ENCODE measurements at places on chromosomes 2 and 18. TPM values are rescaled to one million over a fixed set of nuclear protein-coding genes. Genes with fewer than 3 reads are reported as not detected.
A peak's percentile ranks its signal among the peaks of the same experiment; 100 is the strongest.

Gene SKA1
- 2.9 TPM for total RNA-seq

Gene MOCOS
- total RNA-seq: 14.4 TPM

Gene BMP10
- total RNA-seq: not detected

Gene OSBPL1A
- 51.8 TPM for total RNA-seq

Gene TRIM54
- total RNA-seq: not detected

Gene GRP
- total RNA-seq: not detected

Gene PAX3
- under 0.01 TPM for total RNA-seq

- H3K27me3 ChIP-seq: no peaks in the 10 kb centered on the region
- no peak for DNase-seq
- H3K27ac ChIP-seq: no peak overlapping the region
- H3K4me1 ChIP-seq: no peaks in the 10 kb centered on the region
Measured at GRCh38 chr2:212284166-212284565, 254.4 kb downstream of the ERBB4 start.

DNA sequence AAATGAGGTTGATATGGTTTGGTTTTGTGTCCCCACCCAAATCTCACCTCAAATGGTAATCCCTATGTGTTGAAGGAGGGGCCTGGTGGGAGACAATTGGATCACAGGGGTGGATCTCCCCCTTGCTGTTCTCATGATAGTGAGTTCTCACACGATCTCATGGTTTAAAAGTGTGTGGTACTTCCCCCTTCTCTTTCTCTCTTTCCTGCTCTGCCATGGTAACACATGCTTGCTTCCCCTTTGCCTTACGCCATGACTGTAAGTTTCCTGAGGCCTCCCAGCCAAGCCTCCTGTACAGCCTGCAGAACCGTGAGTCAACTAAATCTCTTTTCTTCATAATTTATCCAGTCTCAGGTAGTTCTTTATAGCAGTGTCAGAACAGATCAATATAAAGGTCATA is 24.7 kb upstream of the FAM124B start:
- H3K27me3 ChIP-seq: no peaks in the 10 kb centered on the region
- H3K27ac ChIP-seq: no peak overlapping the region
- H3K4me1 ChIP-seq: no peaks in the 10 kb centered on the region
- no peak overlapping the region for H3K4me3 ChIP-seq
- no peak for DNase-seq

GRCh38 chr2:75320898-75321598 is 121.7 kb upstream of the TACR1 start:
- no peak overlapping the region for H3K4me3 ChIP-seq
- no peaks in the 10 kb centered on the region for H3K36me3 ChIP-seq
- H3K27me3 ChIP-seq: no peaks in the 10 kb centered on the region
- no peaks in the 10 kb centered on the region for H3K4me1 ChIP-seq
- DNase-seq: peak; percentile 38

GRCh38 chr2:191064590-191064989 is 50.6 kb upstream of the STAT1 start:
- H3K4me3 ChIP-seq: no peak overlapping the region
- H3K27ac ChIP-seq: no peak overlapping the region
- no peaks in the 10 kb centered on the region for H3K36me3 ChIP-seq
- DNase-seq: no peak
- no peaks in the 10 kb centered on the region for H3K27me3 ChIP-seq

DNA sequence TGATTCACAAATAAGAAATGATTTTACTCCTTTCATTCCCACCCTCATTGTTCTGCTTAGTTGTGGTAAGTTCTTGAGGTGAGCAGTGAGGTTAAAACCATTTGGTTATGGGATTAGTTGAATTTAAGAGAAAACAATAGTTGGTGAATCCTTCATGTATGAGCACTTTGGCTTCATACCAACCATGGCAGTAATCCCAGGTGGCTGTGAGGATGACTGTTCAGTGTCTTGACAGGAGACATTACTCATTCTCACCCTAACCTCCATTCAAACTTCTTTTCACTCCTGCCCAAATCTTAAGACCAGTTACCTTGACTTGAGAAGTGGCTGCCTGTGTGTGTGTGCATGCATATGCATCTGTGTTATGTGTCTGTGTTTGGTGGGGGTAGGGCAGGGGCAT is 143.1 kb downstream of the SETBP1 start:
- H3K27me3 ChIP-seq: peaks cover 6% of the 10 kb centered on the region
- peaks cover 10% of the 10 kb centered on the region for H3K4me1 ChIP-seq
- DNase-seq: peak; percentile 78
- H3K4me3 ChIP-seq: no peak overlapping the region
- H3K36me3 ChIP-seq: no peaks in the 10 kb centered on the region
- H3K27ac ChIP-seq: no peak overlapping the region

DNA sequence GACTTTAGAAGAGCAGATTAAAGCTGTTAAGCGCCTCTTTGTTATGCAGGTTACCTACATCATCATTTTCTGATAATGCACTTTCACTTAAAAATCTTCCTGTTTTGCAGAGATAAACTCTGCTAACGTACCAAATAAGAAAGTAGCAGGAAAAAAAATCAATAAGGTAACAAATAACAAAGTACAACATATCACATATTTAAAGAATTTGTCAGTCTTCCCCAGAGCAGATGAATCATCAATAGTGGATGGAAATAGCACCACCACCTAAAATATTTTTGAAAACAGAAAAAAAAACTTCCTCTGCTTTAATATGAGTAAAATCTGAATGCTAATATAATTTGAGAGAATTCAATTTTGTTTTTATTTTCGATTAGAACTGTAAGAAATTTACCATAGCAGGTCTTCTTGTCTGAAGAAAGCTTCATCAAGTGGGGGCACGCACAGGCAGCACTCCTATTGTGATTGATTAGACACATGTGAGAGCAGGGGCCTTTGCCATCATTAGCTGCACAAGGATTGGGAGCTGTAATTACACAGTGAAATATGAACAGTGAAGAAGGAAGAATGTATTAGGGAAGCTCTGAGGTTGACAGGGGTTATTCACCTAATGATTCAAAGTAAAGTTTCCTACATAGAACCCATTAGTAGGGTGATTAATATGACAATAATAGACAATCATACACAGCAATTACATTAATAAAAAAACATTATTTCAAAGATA is 1279.4 kb downstream of the LRP1B start:
- H3K4me1 ChIP-seq: no peaks in the 10 kb centered on the region
- no peak for DNase-seq
- H3K36me3 ChIP-seq: no peaks in the 10 kb centered on the region

- no peak overlapping the region for H3K4me3 ChIP-seq
- no peak overlapping the region for H3K27ac ChIP-seq
- peak; percentile 77 for DNase-seq
Measured at GRCh38 chr2:109396202-109397180, 217.3 kb downstream of the SEPTIN10 start.

GRCh38 chr2:178265851-178266250 is 71.5 kb downstream of the OSBPL6 start:
- H3K4me1 ChIP-seq: no peaks in the 10 kb centered on the region
- no peak overlapping the region for H3K4me3 ChIP-seq
- no peaks in the 10 kb centered on the region for H3K36me3 ChIP-seq
- no peak overlapping the region for H3K27ac ChIP-seq

GRCh38 chr2:238701341-238702206 is 146.3 kb upstream of the TWIST2 start:
- H3K4me1 ChIP-seq: no peaks in the 10 kb centered on the region
- no peaks in the 10 kb centered on the region for H3K27me3 ChIP-seq
- no peaks in the 10 kb centered on the region for H3K36me3 ChIP-seq

DNA sequence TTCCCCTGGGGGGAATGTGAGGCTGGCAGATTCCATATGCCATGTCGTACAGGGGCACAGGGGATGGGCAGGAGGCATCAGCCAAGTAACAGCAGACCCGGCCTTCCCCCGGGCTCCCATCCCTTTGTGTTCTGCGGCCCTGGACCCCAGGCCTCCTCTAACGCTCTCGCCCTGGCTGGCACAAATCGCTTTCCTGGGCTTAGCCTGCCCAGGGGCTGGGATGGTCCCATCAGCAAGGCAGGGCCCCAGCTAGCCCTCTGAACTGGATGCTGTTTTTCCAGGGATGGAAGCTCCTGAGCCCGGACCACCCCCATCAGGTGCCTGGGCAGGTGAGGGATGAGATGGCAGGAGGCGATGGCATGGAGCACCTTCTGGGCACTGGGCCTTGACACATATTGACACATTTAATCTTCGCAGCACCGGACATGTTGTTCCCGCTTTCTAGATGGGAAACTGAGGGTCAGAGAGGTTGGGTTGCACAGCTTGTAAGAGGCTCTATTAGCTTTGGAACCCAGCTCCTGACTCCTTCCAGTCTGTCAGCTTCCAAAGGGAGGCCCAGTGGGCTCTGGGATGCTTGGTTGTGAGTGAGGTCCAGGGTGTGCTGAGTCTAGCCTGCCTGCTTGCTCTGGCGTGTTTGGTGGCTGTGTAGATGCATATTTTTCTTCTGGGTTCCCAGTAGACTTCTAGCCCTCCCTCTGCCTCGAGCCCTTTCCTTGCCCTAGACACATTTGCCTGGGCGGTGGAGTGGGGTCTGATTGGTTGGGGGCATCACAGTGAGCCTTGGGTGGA is 40.3 kb downstream of the GLI2 start:
- H3K4me3 ChIP-seq: no peak overlapping the region
- H3K27me3 ChIP-seq: no peaks in the 10 kb centered on the region
- peaks cover 45% of the 10 kb centered on the region for H3K4me1 ChIP-seq

DNA sequence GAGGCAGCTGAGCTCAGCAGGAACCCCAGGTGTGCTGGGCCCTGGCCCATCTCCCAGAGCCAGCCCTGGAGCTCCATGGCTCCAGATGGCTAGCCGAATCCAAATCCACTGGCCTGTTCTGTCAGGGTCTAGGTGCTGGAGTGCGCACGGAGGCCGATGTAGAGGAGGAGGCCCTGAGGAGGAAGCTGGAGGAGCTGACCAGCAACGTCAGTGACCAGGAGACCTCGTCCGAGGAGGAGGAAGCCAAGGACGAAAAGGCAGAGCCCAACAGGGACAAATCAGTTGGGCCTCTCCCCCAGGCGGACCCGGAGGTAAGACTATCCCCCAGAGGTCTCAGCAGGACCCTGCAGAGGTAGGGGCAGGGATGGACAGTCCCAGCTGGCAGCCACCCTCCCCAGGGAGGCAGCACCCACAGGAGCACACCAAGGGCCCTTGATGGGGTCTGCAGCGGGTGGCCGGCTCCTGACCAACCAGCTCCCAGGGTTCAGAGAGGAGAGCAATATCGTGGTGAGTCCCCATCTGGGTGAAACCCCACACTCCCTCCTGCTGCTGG is 26.1 kb upstream of the PRLH start:
- DNase-seq: peak; percentile 42
- H3K27me3 ChIP-seq: no peaks in the 10 kb centered on the region

DNA sequence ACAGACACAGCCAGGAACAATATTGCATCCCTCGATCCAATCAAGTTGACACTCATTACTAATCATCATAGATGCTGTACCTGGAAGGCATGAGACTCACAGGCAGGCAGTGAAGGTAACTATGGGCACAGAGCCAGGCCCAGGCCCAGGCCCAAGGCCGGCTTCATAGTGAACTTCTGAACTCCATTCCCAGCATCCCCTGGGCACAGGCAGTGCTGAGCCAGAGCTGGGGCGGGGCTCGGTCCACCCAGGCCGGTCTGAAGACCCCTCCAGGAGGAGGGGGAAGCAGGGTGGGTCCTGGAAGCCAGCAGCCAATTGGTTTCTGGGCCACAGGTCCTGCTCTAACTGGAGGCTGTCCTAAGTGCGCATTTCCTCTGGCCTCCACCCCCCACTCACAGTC is 37.6 kb downstream of the MLPH start:
- H3K27ac ChIP-seq: no peak overlapping the region
- H3K36me3 ChIP-seq: peaks cover 38% of the 10 kb centered on the region
- H3K4me1 ChIP-seq: no peaks in the 10 kb centered on the region
- no peak overlapping the region for H3K4me3 ChIP-seq
- no peaks in the 10 kb centered on the region for H3K27me3 ChIP-seq

DNA sequence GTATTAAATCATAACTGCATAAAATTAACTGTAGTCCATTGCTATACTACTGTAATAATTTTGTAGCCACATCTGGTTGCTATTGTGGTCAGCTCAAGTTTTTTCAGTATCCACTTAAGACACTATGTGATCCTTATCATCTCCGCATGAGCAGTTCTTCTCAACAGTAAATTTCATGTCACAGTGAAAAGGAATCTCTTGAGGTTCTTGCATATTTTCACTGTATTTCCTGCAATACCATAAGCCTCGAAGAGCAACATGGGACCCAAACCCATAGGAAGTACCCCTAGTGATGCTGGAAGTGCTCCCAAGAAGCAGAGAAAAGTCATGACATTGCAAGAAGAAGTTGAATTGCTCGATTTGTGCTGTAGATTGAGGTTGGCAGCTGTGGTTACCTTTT is 86.7 kb downstream of the LDLRAD4 start:
- no peak for DNase-seq
- H3K27me3 ChIP-seq: no peaks in the 10 kb centered on the region
- H3K4me1 ChIP-seq: no peaks in the 10 kb centered on the region
- H3K27ac ChIP-seq: no peak overlapping the region
- no peaks in the 10 kb centered on the region for H3K36me3 ChIP-seq
- no peak overlapping the region for H3K4me3 ChIP-seq

DNA sequence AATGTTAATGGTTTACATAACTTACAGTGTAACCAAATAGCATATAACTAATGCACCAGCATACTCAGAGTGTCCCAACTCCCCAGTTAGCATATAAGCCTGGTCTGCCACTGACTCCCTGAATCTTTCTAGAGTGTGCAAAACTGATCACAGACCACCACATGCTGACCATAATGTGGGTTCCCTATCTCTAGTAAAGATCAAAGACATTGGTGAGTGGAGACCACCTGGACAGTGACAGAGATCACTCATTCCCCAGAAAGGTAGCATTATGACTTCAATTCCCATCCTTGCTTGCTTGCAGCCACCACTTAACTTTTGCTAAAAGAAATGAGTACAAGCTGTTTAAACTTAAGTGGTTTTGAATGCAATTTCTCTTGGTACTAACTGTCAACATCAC is 39.0 kb downstream of the KANSL1L start:
- no peak for DNase-seq
- H3K4me3 ChIP-seq: no peak overlapping the region
- no peaks in the 10 kb centered on the region for H3K4me1 ChIP-seq
- no peaks in the 10 kb centered on the region for H3K27me3 ChIP-seq
- no peak overlapping the region for H3K27ac ChIP-seq

- H3K36me3 ChIP-seq: no peaks in the 10 kb centered on the region
- DNase-seq: no peak
- H3K27ac ChIP-seq: no peak overlapping the region
- H3K4me1 ChIP-seq: peaks cover 14% of the 10 kb centered on the region
- no peak overlapping the region for H3K4me3 ChIP-seq
- no peaks in the 10 kb centered on the region for H3K27me3 ChIP-seq
Measured at GRCh38 chr18:23738151-23738550, 48.9 kb downstream of the LAMA3 start.

DNA sequence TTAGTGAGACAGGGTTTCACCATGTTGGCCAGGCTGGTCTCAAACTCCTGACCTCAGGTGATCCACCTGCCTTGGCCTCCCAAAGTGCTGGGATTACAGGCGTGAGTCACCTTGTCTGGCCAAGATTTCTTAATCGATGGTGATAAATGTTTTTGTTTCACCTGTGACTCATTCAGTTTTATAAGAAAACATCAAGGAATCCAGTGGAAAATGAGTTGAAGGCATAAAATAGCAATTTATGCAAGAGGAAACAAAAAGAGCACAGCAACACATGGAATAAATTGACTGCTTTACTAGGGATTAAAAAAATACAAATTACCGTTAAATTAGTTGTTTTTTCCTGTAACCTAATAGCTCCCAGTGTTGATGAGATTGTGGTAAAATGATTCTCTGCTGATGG is 80.2 kb downstream of the CDK15 start:
- H3K27ac ChIP-seq: no peak overlapping the region
- H3K4me1 ChIP-seq: peaks cover 45% of the 10 kb centered on the region
- H3K4me3 ChIP-seq: no peak overlapping the region
- DNase-seq: no peak
- no peaks in the 10 kb centered on the region for H3K36me3 ChIP-seq
- no peaks in the 10 kb centered on the region for H3K27me3 ChIP-seq

GRCh38 chr18:75122334-75122958 is 86.5 kb downstream of the PTGR3 start:
- no peak for DNase-seq
- H3K4me3 ChIP-seq: no peak overlapping the region
- H3K27ac ChIP-seq: no peak overlapping the region
- H3K36me3 ChIP-seq: no peaks in the 10 kb centered on the region
- no peaks in the 10 kb centered on the region for H3K4me1 ChIP-seq
- H3K27me3 ChIP-seq: peaks cover 3% of the 10 kb centered on the region
